ENCODE measurements at places on chromosomes 2 and 18. TPM values are rescaled to one million over a fixed set of nuclear protein-coding genes. Genes with fewer than 3 reads are reported as not detected.

SKOR2 gene
- not detected for total RNA-seq

EPB41L3 gene
- 9.2 TPM for total RNA-seq

RNU2-63P gene
- not detected for total RNA-seq

DNA sequence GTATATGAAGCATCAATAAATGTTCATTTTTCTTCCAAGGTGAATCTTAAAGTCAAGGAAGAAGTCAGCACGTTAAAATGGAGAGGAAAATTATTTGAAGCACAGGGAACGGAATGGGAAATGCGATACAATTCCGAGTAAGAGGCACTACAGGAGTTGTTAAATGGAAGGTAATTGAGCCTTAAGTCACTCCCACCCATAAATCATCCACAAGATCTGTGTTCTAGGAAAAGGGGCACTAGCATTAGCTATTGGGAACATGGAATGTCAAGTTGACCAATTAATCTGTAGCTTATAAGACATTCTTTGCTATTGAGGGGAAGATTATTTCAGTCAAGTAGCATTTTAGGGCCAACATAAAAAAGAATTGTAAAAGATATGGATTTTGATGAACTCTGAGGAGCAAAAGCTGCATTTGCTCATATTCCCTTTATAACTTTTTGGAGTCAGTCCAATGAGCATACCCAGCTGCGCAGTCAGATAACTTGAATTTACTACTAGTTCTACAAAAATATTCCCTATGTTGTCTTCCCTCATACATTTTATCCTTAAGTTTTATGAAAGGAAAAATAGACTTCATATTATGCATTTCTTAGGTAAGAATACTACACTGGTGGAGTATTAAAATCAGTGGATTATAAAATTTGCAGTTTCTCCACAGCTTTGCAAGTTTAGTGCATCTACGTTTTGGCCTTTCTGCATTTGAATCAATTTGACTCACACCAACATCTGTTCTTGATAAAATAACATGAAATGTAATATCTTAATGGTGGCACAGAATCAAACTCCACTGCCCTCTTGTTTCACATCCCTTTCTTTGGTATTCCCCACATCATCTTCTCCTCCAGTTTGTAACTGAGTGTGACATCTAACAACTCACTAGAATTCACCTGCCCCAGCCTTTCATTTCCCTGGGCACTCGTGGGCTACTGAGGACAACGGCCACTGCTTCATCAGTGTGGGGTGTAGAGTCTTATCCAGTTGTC lies 95.6 kb downstream of the SP3 start:
- no peaks in the 10 kb centered on the region for H3K27me3 ChIP-seq
- DNase-seq, result no peak
- no peak overlapping the region for H3K4me3 ChIP-seq
- no peaks in the 10 kb centered on the region for H3K36me3 ChIP-seq

- H3K27ac ChIP-seq, result no peak overlapping the region
- no peaks in the 10 kb centered on the region for H3K27me3 ChIP-seq
- H3K4me1 ChIP-seq, result no peaks in the 10 kb centered on the region
- no peaks in the 10 kb centered on the region for H3K36me3 ChIP-seq
Observed at GRCh38 chr18:78562531-78562961, 417.1 kb upstream of the SALL3 start.

DNA sequence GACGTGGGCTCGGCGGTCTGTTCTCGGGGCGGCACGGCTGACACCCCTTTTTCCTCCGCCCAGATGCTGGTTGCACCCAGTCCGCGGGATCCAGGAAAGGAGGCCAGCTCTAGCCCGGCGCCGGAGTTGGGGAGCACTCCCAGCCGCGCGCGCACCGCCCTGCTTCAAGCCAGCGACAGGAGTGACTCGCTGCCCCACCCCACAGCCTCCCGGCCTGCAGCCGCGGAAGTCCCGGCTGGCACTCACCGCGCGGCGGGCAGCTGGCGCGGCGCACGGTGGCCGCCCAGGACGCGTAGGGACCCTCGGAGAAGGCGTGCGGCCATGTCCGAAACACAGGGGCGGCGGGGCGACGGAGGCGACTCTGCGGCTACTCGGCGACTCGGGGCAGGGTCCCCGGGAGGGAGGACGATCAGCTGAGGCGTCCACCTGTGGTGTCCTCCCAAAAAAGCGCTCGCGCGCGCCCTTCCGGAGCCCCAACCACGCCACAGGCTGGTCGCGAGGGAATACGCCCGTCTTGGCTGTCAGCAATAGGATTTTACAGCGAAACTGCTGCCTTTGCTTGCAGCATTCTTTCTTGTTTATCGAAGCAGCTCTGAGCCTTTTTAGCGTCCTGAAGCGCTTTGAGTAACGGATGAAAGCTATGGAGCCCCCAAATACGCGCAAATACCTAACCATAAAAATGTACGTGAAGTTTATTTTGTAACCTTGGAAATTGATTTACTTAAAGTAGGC lies at the start of gene ACADL:
Gene ACADL, minus strand, starts transcription at position 507 of the 732 bp plus-strand sequence. Its CDS starts 184 bp downstream, at position 323.
- peak within 1 kb of the TSS; percentile 63 for H3K4me3 ChIP-seq
- H3K27ac ChIP-seq, result peak within 1 kb of the TSS; percentile 70
- no peaks in the 10 kb centered on the region for H3K36me3 ChIP-seq
- peak; percentile 48 for DNase-seq
- H3K4me1 ChIP-seq, result peaks cover 5% of the 10 kb centered on the region
- H3K27me3 ChIP-seq, result no peaks in the 10 kb centered on the region

- no peaks in the 10 kb centered on the region for H3K36me3 ChIP-seq
- no peaks in the 10 kb centered on the region for H3K27me3 ChIP-seq
- DNase-seq, result no peak
- no peaks in the 10 kb centered on the region for H3K4me1 ChIP-seq
Observed at GRCh38 chr2:190837420-190837819, 43.2 kb upstream of the GLS start.

Data from gastrocnemius medialis (tissue), 4 donors.